ENCODE measurements at places on chromosomes 11 and 22. TPM values are rescaled to one million over a fixed set of nuclear protein-coding genes. Genes with fewer than 3 reads are reported as not detected.
A peak's percentile ranks its signal among the peaks of the same experiment; 100 is the strongest.

Gene LRRC75B
- 19.0 TPM for total RNA-seq

DNA sequence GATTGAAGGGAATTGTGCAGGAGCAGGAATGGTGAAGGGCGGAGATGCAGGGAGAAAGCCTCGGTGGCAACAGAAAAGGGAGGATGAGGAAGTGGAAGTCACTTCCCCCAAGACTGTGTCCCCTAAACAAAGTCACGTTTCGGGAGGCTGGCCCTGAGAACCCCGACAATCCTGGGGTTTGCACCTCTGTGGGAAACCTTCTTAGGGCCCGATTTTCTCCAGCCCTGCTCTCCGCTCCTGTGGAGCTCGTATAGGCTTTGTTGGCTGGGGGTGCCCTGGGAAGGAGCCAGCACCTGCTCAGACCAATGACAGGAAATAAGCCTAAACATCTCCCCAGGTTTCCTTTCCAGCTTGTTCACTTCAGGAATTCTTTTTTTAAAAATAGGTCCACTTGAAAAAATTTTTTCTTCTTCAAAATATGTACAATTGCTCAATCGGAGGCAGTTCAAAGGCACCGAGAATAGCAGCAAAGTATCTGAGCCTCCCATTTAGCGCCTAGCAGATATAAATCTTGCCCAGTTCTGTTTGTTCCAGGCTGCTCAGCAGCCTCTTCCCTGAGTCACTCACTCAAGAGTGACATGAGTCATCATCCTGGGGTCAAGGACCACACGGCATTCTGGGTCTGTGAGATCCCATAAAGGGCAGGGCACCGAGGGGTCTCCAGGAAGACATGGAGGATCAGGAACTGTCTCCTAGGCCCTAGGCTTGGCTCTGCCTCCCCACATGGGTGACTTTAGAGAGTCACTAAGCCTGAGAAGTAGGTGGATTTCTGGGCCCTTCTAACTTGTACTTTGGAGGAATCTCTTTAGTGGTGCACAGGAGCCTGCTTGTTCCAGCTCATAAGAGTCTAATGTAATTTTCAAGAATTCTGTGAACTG is 34.0 kb downstream of the IRAG1 start:
- H3K36me3 ChIP-seq = no peaks in the 10 kb centered on the region
- no peaks in the 10 kb centered on the region for H3K27me3 ChIP-seq
- no peak overlapping the region for H3K27ac ChIP-seq
- peaks cover 5% of the 10 kb centered on the region for H3K4me1 ChIP-seq

DNA sequence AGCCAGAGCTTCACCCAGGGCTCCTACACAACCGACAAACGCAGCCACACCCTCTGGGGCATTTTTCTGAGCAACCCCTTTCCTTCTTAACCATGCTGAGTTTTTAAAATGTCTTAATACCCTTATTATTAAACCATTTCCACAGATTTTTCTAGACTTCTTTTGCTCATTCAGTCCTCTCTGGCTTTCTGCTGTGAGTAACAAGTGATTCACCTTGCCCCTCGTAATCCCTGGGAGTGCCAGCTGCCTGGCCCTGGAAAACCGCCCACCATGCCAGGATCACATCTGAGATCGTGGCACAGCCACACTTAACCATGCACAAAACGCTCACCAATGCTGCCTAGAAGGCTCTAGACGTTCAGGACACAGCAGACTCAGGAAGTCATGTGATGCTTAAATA is 25.4 kb downstream of the YPEL1 start:
- H3K4me1 ChIP-seq = no peaks in the 10 kb centered on the region
- H3K36me3 ChIP-seq = no peaks in the 10 kb centered on the region
- no peaks in the 10 kb centered on the region for H3K27me3 ChIP-seq
- no peak for DNase-seq

DNA sequence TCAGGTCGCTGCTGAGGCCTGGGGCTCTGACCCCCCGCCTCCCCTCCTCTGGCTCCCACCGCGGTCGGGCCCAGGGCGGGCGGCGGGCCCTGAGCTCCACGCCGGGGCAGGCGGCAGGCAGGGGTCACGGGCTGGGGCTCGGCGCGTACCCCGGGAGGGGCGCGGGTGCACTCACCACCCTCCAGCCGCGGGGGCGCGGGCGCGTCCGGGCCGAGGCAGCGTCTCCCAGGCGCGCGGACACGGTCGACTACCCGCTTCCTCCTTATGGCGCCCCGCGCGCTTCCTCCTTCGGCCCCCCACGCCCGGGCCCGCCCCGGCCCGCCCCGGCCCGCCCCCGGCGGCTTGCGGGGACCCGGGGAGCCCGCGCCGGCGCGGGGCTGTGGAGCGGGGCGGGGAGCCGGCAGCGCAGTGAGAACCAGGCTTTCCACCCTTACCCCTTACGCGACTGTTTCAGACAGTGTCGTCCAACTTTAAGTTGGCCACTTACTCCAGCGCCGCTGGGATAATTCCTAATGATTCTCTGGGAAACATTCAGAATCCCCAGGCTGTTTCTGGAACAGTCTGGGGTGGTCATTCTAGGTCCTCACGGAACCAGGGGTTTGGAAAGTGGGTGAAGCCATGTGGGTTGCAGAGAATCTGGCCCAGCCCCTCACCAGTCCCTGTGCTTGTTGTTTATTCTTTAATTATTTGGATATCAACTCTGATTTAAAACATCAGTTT is at the start of gene BID:
Gene BID (minus strand): TSS at position 264 of the 720 bp plus-strand sequence. CDS start 24,353 bp downstream, outside the sequence.
- peak within 1 kb of the TSS; percentile 58 for H3K27ac ChIP-seq
- peak within 1 kb of the TSS; percentile 76 for H3K4me3 ChIP-seq
- DNase-seq = peak; percentile 66
- H3K27me3 ChIP-seq = no peaks in the 10 kb centered on the region
- peaks cover 19% of the 10 kb centered on the region for H3K4me1 ChIP-seq

DNA sequence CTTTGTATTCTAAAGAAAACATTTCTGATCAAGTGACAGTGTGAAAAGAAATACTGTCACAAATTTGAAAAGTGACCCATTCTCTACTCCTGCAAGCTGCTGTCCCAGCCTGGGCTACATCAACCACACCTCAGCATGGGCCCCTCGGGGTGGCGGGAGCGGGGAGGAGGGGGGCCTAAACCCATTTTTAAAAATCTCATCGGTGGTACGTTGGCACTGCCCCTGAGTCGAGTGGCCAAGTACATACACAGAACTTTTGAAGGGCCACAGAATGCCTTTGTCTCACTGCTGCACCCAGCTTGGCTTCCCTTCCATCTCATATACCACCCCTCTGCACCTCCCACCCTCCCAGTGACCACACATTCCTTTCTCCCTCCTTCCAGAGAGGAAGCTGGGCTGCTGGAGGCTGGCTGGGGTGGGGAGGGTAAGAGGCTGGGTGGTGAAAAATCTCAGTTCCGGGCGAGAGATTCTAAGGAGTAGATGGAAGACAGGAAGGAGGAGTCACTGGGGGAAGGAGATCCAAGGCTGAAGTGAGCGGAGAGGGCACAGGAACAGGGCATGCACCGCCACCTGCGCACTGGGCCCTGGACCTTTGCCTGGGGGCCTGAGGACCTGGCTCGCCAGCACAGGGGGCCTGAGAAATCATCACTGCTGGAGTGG is 21.1 kb downstream of the FXYD6 start:
- H3K36me3 ChIP-seq = no peaks in the 10 kb centered on the region
- no peaks in the 10 kb centered on the region for H3K27me3 ChIP-seq
- no peak overlapping the region for H3K27ac ChIP-seq
- no peak for DNase-seq
- H3K4me1 ChIP-seq = peaks cover 7% of the 10 kb centered on the region
